ENCODE measurements at places on chromosomes 11 and 22. TPM values are rescaled to one million over a fixed set of nuclear protein-coding genes. Genes with fewer than 3 reads are reported as not detected.

Gene ZNF214
- 4.3 TPM for total RNA-seq

Gene CASP12
- total RNA-seq: not detected

Gene CD151
- 119 TPM for total RNA-seq

Gene SCGB2A2
- not detected for total RNA-seq

Gene MYEOV
- total RNA-seq: 0.14 TPM

Gene DCHS1
- total RNA-seq: 16.5 TPM

Gene MS4A15
- total RNA-seq: not detected

Gene LGALS1
- total RNA-seq: 58.7 TPM

Gene NAV2
- 42.3 TPM for total RNA-seq

Gene CRYAB
- total RNA-seq: 6.1 TPM

Gene KRTAP5-10
- not detected for total RNA-seq

Gene SWAP70
- total RNA-seq: 30.3 TPM

Gene HOATZ
- total RNA-seq: not detected

- H3K27ac ChIP-seq: peak overlapping the region; percentile 20
- peaks cover 21% of the 10 kb centered on the region for H3K36me3 ChIP-seq
- no peaks in the 10 kb centered on the region for H3K27me3 ChIP-seq
- H3K4me1 ChIP-seq: no peaks in the 10 kb centered on the region
These were observed 98.7 kb upstream of the SORL1-AS1 start for GRCh38 chr11:121551463-121551862.

- no peak for DNase-seq
- H3K36me3 ChIP-seq: no peaks in the 10 kb centered on the region
- H3K27me3 ChIP-seq: peaks cover 41% of the 10 kb centered on the region
These were observed 6.7 kb downstream of the PHOX2A start for GRCh38 chr11:72237112-72237931.

- peak within 1 kb of the TSS; percentile 86 for H3K4me3 ChIP-seq
- no peaks in the 10 kb centered on the region for H3K36me3 ChIP-seq
- H3K27me3 ChIP-seq: peaks cover 23% of the 10 kb centered on the region
- peak; percentile 55 for DNase-seq
- H3K27ac ChIP-seq: no peak within 1 kb of the TSS
These were observed at the start of gene OSBP2 for GRCh38 chr22:30694640-30695350. Gene OSBP2 (plus strand): TSS chr22:30694874. CDS start chr22:30694910, 36 bp downstream.

- H3K4me3 ChIP-seq: no peak overlapping the region
- H3K4me1 ChIP-seq: no peaks in the 10 kb centered on the region
- no peaks in the 10 kb centered on the region for H3K36me3 ChIP-seq
These were observed 54.1 kb upstream of the SLC36A4 start for GRCh38 chr11:93251922-93252321.

GRCh38 chr11:105372206-105372605, 232.6 kb upstream of the CARD18 start:
- DNase-seq: no peak
- H3K36me3 ChIP-seq: peaks cover 8% of the 10 kb centered on the region
- no peak overlapping the region for H3K27ac ChIP-seq
- no peak overlapping the region for H3K4me3 ChIP-seq
- H3K27me3 ChIP-seq: no peaks in the 10 kb centered on the region

- H3K4me3 ChIP-seq: no peak overlapping the region
- DNase-seq: no peak
- H3K4me1 ChIP-seq: no peaks in the 10 kb centered on the region
- no peak overlapping the region for H3K27ac ChIP-seq
- no peaks in the 10 kb centered on the region for H3K27me3 ChIP-seq
- H3K36me3 ChIP-seq: no peaks in the 10 kb centered on the region
These were observed 25.6 kb upstream of the NRIP3 start for GRCh38 chr11:9029422-9029821.

DNA sequence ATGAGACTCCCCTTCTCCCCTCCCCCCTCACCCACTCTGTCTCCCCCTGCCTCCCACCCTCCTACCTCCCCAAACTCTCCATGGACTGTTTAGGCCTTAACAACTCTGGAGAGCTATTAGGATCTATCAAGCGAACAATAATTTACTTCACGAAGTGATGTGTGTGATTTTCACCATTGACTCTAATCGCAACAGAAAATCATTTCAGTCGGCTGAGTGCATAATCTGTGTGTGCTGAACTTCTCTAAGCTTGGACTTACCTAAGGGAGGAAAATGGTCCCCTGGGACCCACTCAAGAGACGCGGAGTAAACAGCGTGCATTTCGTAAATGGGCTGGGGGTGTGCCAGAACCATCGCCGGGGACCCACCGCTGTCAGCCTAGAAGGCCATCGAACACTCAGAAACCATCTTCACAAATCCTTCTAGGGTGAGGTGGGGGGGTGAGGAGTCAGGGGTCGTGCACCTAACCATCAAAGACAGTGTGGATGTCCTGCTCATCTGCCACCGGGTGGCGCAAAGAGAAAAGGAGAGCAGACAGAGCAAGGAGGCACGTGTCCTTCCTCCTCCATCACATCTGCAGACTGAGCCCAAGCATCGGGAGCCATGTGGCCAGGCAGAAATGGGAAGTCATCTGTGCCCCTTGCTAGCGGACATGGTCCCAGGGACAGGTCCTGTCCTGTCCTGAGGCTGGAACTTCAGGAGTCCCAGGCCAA, 62.1 kb upstream of the NUP50 start:
- peak; percentile 91 for DNase-seq
- H3K27ac ChIP-seq: no peak overlapping the region
- H3K36me3 ChIP-seq: no peaks in the 10 kb centered on the region
- peaks cover 7% of the 10 kb centered on the region for H3K27me3 ChIP-seq

DNA sequence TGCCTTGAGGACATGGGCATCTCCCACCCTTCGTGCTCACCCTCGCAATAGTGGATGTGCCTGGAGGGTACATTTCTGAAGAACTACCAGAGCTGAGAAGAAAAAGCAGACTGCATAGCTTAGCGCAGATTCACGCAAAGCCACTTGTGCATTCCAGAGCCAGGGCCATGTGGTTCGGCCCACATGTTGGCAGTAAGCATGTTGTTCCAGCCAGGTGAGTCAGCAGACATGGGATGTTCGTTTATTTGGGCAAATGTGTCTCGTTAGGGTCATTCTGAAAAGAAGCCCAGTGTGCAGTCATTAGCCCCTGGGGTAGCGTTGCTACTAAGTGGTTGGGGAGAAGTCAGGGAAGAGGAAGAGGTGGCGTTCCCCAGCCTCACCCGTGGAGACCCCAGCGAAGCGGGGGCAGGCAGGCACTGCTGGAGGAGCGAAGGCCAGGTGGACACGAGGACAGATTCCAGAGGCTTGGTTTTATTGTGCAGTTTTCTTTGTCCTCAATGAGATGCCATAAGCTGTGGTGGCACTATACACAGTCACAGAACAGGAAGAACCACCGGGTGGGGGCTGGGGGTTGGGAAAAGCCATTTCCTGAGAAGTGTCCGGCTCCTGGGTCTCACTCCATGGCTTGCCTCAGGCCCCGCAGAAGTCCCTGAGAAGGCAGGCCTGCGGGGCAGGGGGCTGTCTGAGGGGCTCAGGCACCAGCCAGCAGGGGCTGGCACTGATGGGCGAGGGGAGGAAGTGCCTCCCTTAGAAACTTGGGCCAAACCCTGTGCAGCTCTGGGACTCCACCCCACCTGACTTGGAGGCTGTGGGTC, 5.0 kb downstream of the THY1 start:
- H3K27ac ChIP-seq: peak overlapping the region; percentile 51
- peak; percentile 40 for DNase-seq
- H3K27me3 ChIP-seq: no peaks in the 10 kb centered on the region
- H3K4me1 ChIP-seq: peaks cover 30% of the 10 kb centered on the region
- H3K4me3 ChIP-seq: no peak overlapping the region

- peaks cover 25% of the 10 kb centered on the region for H3K4me1 ChIP-seq
- no peaks in the 10 kb centered on the region for H3K27me3 ChIP-seq
- H3K4me3 ChIP-seq: peak overlapping the region; percentile 83
- no peaks in the 10 kb centered on the region for H3K36me3 ChIP-seq
- DNase-seq: peak; percentile 57
These were observed 40.2 kb downstream of the DIXDC1 start for GRCh38 chr11:111977146-111978027.

- H3K4me3 ChIP-seq: no peak overlapping the region
- DNase-seq: peak; percentile 96
- no peaks in the 10 kb centered on the region for H3K27me3 ChIP-seq
- no peaks in the 10 kb centered on the region for H3K4me1 ChIP-seq
- no peak overlapping the region for H3K27ac ChIP-seq
- H3K36me3 ChIP-seq: no peaks in the 10 kb centered on the region
These were observed 81.6 kb downstream of the CCDC81 start for GRCh38 chr11:86456075-86456939.

- H3K27ac ChIP-seq: no peak overlapping the region
- no peak overlapping the region for H3K4me3 ChIP-seq
- peaks cover 55% of the 10 kb centered on the region for H3K36me3 ChIP-seq
- H3K27me3 ChIP-seq: no peaks in the 10 kb centered on the region
- DNase-seq: no peak
These were observed 73.6 kb upstream of the GDPD4 start for GRCh38 chr11:77375107-77375506.

- H3K4me1 ChIP-seq: peaks cover 48% of the 10 kb centered on the region
- peak overlapping the region; percentile 79 for H3K27ac ChIP-seq
- peak overlapping the region; percentile 96 for H3K4me3 ChIP-seq
- peak; percentile 87 for DNase-seq
- no peaks in the 10 kb centered on the region for H3K36me3 ChIP-seq
- no peaks in the 10 kb centered on the region for H3K27me3 ChIP-seq
These were observed 1.3 kb downstream of the TP53I11 start for GRCh38 chr11:44949160-44950030.

- H3K27ac ChIP-seq: no peak overlapping the region
- no peaks in the 10 kb centered on the region for H3K36me3 ChIP-seq
- peak; percentile 57 for DNase-seq
- no peak overlapping the region for H3K4me3 ChIP-seq
- H3K4me1 ChIP-seq: peaks cover 7% of the 10 kb centered on the region
These were observed 91.8 kb upstream of the CLDN5 start for GRCh38 chr22:19615867-19616581.

All from GM23338 (cell line).